Naive B cell (primary cell): ENCODE measurements at places on chromosomes 11 and 22.
A peak's percentile ranks its signal among the peaks of the same experiment; 100 is the strongest.

GRCh38 chr11:73028611-73029010 is 113.5 kb downstream of the FCHSD2 start:
- no peak for DNase-seq

DNA sequence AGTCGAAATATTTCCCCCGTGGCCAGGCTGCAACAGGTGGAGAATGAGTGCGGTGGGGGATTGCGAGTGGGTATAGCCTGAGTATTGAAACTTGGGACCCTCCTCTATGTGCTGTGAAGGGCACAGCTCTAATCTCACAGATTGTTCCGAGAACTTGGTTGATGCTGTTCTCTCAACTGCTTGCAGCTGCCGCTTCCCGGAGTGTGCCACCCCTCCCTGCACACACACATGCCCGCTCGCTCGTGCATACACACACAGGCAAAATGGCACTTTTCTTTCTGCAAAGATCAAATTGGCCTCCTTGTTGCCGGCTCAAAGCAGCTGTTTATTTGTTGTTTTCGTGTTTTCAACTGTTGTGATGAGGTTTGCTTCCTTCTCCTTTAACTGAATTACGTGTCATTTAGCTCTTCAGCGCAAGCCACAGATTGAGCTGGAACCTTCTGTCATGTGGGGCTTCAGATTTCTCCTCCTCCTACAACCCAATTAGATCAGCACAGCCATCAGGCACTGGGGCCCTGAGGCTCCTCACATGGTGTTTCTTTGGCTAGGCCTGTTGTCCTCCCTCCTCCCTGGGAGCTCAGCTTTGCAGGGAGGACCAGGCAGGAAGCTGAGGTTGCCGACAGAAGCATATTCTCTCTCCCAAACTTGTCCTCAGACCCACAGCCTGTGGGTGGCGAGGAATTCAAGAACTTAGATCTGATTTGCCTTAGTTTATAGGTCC is 13.9 kb upstream of the B3GAT1 start:
- no peak for DNase-seq

DNA sequence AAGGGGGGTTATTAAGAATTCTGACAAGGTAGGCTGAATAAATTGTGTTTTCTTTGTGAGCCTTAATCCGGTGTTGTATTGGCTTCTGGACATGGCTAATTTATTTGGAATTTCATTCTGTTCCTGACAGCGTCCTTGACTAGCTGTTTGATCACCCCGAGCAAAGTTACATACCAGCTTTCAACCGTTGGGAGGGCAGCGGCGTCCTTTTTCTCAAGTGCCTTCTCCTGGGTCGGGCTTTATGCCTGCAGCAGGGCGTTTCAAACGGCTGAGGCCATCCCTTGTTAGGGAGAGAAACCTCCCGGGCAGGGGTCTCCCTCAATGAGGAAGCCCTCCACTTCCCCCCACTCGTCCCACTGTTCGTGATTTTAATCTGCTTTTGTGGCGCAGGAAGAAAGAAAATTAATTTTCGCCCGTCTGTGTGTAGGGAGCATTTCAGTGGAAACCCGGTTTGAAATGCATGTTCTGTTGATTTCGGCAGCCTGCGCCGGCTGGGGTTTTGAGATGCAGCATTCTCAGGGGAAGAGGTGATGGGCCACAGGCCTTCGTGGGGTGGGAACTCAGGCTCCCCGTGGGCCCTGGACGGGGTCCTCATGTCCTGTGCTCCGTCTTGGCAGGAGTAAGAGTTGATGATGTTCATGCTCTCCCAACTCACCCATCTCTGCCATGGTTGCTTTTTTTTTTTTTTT is 2.9 kb upstream of the SMIM38 start:
- DNase-seq = no peak

DNA sequence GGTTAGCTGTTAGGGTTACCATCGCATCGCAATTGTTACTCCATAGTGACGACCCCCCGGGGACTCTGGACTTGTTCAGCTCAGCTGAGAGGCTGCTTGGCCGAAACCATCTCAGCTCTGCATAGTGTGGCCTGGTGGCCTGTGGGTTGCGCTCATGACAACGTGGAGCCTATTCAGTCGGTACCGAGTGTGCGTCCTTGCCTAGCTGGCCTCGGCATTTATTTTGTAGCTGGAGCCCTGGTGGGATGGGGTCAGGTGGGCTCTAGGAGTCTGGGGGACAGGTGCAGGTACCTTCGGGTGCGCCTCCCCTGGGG is 13.5 kb downstream of the LRP5 start:
- DNase-seq = no peak

DNA sequence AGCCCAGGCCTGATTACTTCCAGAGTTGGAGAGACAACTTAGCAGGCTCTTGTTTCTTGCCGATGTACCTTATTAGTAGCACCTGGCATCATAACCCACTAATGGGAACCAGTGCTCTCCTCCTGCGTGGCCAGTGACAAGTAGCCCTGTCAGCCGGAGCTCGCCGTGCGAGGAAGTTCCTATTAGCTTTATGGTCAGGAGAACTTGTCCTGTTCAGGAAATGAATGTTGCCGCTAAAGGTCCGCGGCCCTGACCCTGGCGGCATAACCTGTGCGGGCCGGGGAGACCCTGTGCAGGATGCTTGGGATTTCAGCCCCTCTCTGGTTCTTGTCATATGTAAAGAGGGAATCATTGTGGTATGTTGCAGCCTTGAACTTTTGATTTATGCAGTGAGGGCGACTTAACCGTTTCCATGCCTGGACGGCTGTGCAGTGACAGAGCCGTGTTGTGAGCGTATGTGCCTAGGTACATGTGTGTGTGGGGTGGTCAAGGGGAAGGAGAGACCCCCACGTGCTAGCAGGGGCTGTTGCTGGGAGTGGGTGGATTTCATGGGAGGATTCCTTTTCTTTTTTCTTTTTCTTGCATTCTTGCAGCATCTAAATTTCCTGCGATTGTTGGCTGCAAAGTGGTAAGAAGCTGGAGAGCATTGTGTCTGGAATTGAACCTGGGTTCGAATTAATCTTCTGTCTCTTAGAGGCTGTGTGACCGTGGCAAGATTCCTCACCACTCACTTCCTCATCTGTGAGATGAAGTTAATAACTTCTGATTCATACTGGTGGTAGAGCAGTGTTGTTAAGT is 15.2 kb downstream of the ZBTB16 start:
- DNase-seq = no peak

GRCh38 chr11:40295466-40295865 is 1164.0 kb downstream of the LRRC4C start:
- DNase-seq = no peak

- no peak for DNase-seq
Measured at GRCh38 chr11:34030382-34030781, 21.1 kb upstream of the CAPRIN1 start.

DNA sequence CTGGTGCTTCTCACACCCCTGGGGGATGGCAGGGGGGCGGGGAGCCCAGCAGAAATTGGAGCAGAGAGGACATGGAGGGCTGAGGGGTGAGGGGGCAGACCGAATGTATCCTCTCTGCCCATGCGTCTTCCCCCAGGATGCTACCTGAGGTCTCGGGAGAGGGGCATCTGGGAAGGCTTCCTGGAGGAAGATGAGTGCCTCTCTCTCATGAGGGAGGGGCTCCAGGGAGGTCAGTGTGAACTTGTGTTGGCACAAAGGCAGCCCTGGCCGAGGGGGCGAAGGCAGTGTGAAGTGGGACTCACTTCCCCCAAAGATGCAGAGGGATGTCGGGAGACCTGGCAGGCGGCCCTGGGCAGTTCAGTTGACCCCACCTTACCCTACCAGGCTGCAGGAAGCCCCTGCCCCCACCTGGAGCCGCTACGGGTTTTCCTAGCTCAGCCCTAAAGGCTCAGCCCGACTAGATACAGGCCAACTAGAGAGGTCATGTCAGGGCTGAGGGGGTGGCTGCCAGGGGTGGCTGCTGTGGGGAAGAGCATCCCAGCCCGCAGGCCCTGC is 10.4 kb downstream of the ASCL2 start:
- no peak for DNase-seq

DNA sequence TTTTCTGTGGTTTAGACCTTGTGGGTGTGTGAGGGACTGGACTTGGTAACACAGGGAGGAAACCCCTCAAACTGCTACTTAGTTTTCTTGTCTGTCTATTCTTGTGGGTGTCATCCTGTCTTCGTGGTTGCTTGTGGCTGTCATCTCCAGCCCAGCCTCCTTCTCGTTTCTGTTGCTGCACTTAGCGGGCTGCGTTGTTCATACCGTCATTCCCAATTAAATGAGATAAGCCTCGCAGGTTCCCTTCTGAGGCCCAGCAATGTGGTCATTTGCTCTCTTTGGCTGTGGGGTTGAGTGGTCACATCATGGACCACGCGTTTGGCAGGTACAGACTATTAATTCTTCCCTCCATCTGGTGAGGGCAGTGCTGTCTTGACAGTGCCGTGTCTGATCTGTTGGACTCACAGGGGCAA is 18.8 kb downstream of the PANX1 start:
- no peak for DNase-seq

- DNase-seq = no peak
Measured at GRCh38 chr11:29263971-29264682, 752.7 kb downstream of the KCNA4 start.

- DNase-seq = no peak
Measured at GRCh38 chr11:64364435-64364834, 5.5 kb downstream of the RPS6KA4 start.

- DNase-seq = no peak
Measured at GRCh38 chr11:35787013-35787504, 124.5 kb downstream of the TRIM44 start.

GRCh38 chr11:116651098-116651736 is 121.6 kb downstream of the BUD13 start:
- DNase-seq = no peak

DNA sequence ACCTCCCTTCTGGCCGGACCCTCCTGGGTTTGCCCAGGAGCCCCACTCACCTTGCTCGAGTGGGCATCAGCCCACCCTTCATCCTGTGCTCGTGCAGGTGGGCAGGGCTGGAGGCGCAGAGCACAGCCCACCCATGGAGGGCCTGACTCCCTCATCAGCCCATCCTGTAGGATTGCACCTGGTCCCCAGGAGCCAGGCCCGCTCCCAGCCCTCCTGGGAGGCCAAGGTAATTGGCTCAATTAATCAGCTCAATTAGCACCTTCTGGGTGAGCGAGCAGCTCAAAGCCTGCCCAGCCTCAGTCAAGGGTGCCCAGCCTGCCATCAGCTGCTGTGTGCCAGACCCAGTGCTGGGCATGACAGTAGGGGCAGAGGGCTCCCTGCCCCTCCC is 58.1 kb upstream of the NECTIN1 start:
- no peak for DNase-seq

- DNase-seq = no peak
Measured at GRCh38 chr11:69145050-69145380, 10.7 kb upstream of the SMIM38 start.

- no peak for DNase-seq
Measured at GRCh38 chr22:25567251-25567675, 2.8 kb downstream of the GRK3 start.

GRCh38 chr11:69243496-69244200 is 50.3 kb upstream of the MYEOV start:
- no peak for DNase-seq

DNA sequence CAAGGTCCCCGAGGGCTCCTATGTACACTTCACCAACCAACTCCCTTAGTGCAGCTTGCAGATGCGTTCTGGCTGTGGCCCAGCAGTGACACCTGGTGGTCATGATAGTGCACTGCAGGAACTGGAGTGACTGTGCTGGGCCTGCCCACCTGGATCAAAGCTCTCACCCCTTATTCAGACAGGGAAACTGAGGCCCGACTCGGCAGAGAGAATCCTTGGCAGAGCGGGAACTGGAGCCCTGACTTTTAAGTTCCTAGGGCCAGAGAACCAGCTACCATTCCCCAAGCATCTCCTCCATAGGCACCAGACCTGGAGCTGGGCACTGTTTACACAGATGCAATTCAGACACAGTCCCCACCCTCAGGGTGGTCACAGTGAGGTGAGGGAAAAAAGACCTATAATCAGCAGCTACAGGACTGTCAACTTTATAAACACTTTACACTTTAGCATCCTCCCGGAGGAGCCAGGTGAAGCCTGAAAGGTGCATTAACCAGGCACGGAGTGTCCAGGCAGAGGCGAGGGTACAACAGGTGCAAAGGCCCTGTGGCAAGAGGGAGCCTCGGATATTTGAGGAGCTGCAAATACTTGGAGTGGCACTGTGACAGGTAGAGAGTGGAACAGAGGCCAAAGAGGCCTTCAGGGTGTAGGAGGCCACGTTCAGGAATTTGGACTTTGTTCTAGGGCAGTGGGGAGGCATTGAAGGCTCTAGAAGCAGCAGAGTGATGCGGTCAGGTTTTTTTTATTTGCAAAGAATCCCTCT is 22.0 kb downstream of the RHBDD3 start:
- peak; percentile 56 for DNase-seq

- DNase-seq = no peak
Measured at GRCh38 chr11:70517988-70518907, 119.9 kb downstream of the CTTN start.

GRCh38 chr11:61587951-61588727 is 7.3 kb upstream of the SYT7 start:
- DNase-seq = peak; percentile 53

DNA sequence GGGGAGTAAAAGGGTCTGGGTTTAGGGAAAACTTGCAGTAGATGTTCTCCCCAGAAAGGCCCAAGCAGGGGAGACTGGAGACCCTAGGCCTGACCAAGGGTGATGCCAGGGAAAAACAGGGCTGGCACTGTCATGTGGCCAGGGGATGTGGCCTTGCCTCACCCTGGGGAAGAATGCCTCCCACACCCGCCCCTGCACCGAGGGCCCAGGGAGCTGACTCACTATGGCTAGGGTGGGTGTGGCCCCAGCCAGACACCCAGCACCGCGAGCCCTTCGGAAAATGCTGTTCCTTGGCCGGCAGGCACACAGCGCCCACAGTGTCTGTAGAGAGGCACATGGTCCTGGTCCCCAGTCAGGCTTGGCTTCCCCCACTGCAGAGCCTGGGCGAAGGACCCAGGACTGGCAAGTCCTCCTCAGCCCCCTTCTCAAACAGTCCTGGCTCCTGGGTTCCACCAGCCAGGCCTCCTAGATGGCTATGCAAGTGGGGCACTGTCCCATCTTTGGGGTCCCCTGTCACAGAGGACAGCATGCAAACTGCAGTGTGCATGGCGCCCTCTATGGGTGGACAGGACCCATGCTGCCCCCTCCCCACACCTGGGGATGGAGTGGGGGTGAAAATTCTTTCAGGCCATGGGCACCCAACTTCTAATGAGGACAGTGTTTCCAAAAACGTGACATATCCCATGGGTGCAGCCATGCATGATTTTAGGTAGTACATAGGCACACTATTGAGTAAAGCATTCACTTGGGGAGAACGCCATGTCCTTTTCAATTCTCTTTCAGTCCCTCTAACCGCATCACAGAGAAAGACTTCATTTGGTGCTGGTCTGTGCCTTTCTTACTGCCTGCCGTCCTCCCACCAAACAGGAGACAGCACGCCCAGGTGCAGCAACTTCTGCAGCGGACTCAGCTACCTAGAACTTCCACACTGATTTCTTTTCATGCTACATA is 15.2 kb downstream of the TMPRSS5 start:
- DNase-seq = no peak

- DNase-seq = peak; percentile 3
Measured at GRCh38 chr11:16604794-16605388, 133.6 kb upstream of the C11orf58 start.
